ENCODE measurements at places on chromosomes 2 and 18.

- DNase-seq = no peak
These were observed 38.6 kb upstream of the SH3BP4 start for GRCh38 chr2:234913208-234913626.

DNA sequence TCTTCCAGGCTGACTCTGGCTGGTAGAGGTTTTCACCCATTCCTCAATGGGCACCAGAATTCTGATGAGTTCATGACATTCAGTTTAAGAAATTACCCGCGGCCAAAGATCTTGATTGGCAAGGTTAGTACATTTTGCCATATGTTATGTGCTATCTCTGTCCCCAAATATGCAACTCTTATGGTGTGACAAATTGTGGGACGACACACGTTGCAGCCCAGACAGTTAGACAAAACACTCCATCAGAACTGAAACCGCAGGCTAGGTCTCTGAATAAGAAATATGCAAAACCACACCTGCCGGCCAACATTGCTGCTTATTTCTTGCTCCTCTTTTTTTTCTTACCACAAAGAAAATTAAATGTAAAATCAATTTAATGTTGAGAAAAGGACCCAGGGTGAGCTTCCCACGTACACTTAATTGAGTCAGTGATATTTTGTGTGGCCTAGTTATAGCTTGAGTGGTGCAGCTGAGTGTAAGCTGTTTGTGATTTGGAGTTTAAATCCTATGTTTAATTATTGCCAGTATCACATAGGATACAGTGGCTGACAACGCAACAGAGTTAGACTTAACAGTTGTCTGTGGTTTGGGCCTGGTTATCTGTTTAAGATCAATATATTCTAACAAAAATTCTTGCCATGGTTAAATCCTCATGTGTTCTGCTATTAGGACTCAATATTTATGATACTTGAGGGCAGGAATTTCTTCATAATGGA is 35.7 kb upstream of the LTBP1 start:
- no peak for DNase-seq

- DNase-seq = no peak
These were observed 49.8 kb downstream of the DYSF start for GRCh38 chr2:71502941-71503738.

GRCh38 chr2:200733713-200734198 is 78.0 kb upstream of the BZW1 start:
- DNase-seq = no peak

- DNase-seq = no peak
These were observed 487.4 kb upstream of the ZEB2 start for GRCh38 chr2:145007093-145007959.

GRCh38 chr2:109467701-109468100 is 146.1 kb downstream of the SEPTIN10 start:
- no peak for DNase-seq
